Astrocyte of the hippocampus (primary cell): ENCODE measurements at places on chromosomes 3 and 15.

DNA sequence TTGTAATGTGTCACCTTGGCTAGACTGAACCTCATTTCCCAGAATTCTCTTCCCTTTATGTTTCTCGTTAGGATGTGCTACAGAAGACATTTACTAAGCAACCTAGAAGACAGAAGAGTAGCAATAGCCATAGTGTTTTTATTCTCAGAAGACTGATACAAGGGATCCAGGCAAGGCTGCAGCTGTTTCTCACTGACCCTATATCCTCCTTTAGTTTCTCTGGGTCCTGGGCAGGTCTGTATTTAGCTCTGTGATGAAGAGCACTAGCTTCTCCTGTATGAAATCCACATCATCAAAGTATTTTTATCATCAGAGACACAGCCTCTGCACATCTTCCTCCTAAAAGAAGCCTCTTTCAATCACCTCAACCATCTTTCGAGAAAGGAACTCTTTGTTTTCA lies 72.5 kb downstream of the SUMF1 start:
- DNase-seq: no peak

DNA sequence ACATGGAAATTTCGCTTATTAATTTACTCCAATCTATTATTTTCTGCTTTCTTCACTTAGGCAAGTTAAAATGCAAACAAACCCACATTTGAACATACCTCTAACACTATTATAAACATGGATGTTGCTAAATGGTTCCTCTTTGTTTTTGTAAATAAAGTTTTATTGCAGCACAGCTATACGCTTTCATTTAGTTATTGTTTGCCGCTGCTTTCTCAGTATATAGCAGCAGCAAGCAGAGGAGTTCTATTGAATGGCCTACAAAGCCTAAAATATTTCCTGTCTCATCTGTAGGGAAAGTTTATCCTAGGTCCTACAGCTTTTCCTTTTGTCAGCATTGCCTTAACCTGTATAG lies 7.9 kb upstream of the CHD2 start:
- no peak for DNase-seq

GRCh38 chr3:11606865-11607440 lies 36.8 kb downstream of the VGLL4 start:
- DNase-seq: no peak

GRCh38 chr15:63258658-63259057 lies 18.7 kb upstream of the APH1B start:
- DNase-seq: no peak

DNA sequence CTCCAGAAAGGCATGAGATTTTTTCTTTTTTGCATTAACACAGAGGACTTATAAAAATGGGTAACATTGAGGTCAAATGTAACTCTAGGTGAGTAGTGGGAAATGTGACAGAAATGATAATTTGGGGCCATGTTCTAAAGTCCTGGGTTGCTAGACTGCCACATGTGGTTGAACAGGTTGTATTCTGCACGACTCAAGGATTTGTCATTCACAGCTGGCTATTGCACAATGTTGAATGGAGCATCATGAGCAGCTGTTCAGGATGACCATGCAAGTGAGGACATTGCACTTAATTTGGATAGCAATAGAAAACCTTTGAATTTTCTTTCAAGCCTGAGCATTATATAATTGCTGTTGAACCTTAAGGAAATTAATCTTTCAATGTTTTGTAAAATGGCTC lies 396.6 kb downstream of the NAALADL2 start:
- DNase-seq: no peak

- DNase-seq: no peak
Measured at GRCh38 chr15:62572797-62573196, 407.7 kb upstream of the C2CD4B start.

GRCh38 chr15:39248204-39248603 lies 332.7 kb upstream of the THBS1 start:
- DNase-seq: peak; percentile 93

- DNase-seq: no peak
Measured at GRCh38 chr3:185722881-185723280, 102.0 kb downstream of the IGF2BP2 start.

GRCh38 chr3:9846231-9846630 lies 2.4 kb upstream of the RPUSD3 start:
- DNase-seq: no peak

DNA sequence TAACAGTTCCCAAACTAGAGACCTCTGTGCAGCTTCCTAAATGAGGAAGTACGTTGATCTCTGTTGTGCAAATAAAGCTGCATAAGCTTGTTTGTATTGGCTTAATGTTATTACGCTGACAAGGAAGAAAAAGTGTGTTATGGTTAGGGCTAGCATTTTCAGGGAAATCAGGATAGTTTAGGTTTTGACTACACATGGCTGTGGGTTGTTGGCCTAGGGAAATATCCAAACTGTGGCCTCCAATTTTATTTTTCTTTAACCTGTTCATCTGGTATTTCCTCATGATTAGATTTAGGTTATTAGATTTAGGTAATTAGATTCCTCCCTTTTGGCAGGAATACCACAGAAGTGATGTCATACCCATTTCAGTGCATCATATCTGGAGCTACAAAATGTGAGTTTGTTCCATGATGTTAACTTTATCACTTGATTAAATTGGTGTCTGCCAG lies 8.7 kb upstream of the MCCC1 start:
- DNase-seq: peak; percentile 40

- DNase-seq: peak; percentile 25
Measured at GRCh38 chr15:28892789-28893610, 7.2 kb downstream of the APBA2 start.

DNA sequence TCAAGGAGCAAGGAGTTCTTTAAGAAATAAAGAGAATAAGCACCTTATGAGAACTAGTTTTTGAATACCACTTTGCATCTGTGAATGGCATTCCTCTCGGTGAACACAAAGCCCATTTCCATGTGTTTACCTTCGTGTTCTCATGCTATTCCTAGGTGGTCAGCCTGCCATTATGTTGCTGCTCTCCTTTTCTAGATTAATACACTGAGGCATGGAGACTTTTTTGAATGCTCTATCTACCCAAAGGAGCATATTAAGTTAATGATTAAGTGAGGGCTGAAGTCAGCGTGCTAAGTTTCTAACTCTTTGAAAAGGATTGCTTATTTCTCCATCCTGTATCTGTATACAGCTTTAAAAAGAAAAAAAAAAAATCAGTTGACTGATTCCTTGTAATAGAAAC lies 394.5 kb downstream of the MECOM start:
- DNase-seq: no peak

DNA sequence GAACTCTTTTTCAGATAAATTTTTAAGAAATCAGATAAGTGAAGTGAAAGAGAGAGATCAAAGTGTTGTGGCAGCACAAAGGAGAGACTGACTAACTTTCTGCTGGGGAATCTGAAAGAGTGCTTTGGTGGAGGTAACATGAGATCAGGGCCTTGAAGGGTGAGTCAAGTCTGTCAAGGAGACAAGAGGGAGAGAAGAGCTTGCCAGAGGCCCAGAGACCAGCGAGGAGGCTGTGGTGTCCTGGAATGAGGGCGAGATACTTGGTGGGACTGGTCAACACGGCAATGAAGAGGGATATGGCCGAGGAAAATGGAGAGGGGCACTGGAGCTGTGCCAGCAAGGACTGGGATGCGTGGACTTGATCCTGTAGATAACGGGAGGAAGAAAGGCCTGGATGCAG lies 4.6 kb downstream of the TADA3 start:
- DNase-seq: peak; percentile 25

GRCh38 chr3:38107911-38108648 lies 28.8 kb downstream of the ACAA1 start:
- DNase-seq: no peak

DNA sequence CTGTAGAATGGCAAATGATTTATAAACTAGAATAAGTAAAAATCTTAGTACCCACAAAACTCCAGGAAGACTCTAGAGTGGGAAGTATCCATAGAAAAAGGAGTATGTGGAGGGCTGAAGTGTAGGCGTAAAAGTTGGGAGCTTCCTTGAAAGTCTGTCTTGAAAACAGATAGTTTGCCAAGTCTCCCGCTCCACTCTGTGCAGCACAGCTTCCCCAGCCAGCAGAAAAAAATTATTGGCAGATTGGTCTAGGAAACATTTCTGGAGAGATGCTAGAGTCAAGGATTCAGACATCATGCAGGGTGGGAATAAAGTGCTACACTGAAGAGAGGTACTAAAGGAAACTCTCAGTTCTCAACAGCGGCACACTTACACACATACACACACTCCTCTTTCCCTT lies 53.4 kb upstream of the CD200R1L start:
- no peak for DNase-seq

DNA sequence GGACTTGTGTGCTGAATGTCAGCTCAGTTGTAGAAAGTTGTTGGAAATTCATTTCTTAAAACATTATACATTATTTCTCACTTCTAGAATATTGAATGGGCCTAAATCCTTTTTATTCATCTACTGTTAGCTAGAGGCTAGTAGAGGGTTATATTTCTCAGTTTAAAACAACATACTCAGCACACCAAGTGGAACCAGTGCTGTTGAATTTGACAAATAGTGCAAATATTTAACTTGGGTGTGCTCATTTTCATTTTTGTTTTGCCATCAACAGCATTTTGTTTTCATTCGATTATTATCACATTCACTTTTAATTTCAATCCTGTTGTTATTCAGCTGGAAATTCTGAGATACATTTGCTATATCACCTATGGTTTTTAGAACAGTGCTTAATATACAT lies 269.4 kb upstream of the PEX5L start:
- DNase-seq: no peak
